ENCODE measurements at places on chromosomes 2 and 18.

- no peak overlapping the region for H3K27ac ChIP-seq
- no peak overlapping the region for H3K4me3 ChIP-seq
- H3K27me3 ChIP-seq, result no peaks in the 10 kb centered on the region
- H3K4me1 ChIP-seq, result no peaks in the 10 kb centered on the region
These were observed 23.2 kb downstream of the ADNP2 start for GRCh38 chr18:80132180-80132812.

GRCh38 chr2:225064362-225064761 lies 22.1 kb upstream of the DOCK10 start:
- no peak overlapping the region for H3K4me3 ChIP-seq
- no peak overlapping the region for H3K27ac ChIP-seq
- DNase-seq, result no peak
- H3K27me3 ChIP-seq, result no peaks in the 10 kb centered on the region

DNA sequence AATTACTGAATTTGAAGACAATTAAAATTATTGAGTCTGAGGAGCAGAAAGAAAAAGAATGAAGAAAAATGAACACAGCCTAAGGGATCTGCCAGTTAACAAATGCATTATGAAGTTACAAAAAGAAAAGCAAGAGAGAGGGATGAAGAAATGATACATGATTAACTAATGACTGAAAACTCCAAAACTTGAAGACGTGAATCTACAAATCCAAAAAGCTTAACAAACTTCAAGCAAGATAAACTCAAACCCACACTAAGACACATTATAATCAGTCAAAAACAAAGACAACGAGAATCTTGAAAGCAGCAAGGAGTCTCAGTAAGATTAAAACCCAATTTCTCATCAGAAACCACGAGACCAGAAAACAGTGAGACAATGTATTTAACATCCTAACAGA lies 15.6 kb downstream of the RPRD1A start:
- no peaks in the 10 kb centered on the region for H3K4me1 ChIP-seq
- no peaks in the 10 kb centered on the region for H3K36me3 ChIP-seq
- H3K27ac ChIP-seq, result no peak overlapping the region

GRCh38 chr18:79381811-79382311 lies 13.9 kb upstream of the NFATC1 start:
- peaks cover 2% of the 10 kb centered on the region for H3K4me1 ChIP-seq
- H3K27ac ChIP-seq, result no peak overlapping the region
- no peak overlapping the region for H3K4me3 ChIP-seq
- no peak for DNase-seq
- peaks cover 9% of the 10 kb centered on the region for H3K36me3 ChIP-seq

- H3K27me3 ChIP-seq, result no peaks in the 10 kb centered on the region
- H3K27ac ChIP-seq, result no peak overlapping the region
- DNase-seq, result no peak
- no peaks in the 10 kb centered on the region for H3K36me3 ChIP-seq
- no peak overlapping the region for H3K4me3 ChIP-seq
- no peaks in the 10 kb centered on the region for H3K4me1 ChIP-seq
These were observed 6.4 kb upstream of the CTLA4 start for GRCh38 chr2:203861197-203861596.
